Brain microvascular endothelial cell (primary cell): ENCODE measurements at places on chromosomes 1 and 21.

GRCh38 chr1:151512801-151513625 is 1.8 kb downstream of the CGN start:
- DNase-seq, result no peak

- DNase-seq, result no peak
These were observed 63.4 kb downstream of the DDR2 start for GRCh38 chr1:162695687-162696086.

- peak; percentile 34 for DNase-seq
These were observed 2.9 kb upstream of the HTR6 start for GRCh38 chr1:19661721-19662228.

GRCh38 chr21:35528116-35529042 is 479.3 kb upstream of the RUNX1 start:
- peak; percentile 17 for DNase-seq

DNA sequence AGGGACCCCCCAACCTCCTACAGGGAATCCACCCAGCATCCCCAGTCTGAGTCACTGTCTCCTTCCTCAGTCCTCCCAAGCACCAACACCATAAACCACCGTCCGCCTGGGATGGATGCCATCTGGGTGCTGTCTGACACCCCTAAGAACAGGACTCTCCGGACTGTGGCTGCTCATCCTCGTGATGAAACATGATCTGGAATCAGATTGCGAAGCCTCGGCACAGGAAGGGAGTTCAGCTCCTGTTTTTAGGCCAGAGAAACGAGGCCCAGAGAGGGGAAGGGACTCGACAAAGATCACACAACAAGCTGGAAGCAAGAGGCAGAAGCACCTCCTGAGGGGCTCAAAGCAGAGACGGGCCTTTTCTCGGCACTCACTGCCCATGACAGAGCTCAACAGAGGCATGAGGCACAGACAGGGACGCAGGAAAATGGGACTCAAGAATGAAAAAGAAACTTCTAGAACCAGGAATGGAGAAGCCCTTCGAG is 8.4 kb downstream of the KCNN3 start:
- peak; percentile 42 for DNase-seq

GRCh38 chr1:89206373-89206772 is 7.6 kb upstream of the GBP4 start:
- no peak for DNase-seq

DNA sequence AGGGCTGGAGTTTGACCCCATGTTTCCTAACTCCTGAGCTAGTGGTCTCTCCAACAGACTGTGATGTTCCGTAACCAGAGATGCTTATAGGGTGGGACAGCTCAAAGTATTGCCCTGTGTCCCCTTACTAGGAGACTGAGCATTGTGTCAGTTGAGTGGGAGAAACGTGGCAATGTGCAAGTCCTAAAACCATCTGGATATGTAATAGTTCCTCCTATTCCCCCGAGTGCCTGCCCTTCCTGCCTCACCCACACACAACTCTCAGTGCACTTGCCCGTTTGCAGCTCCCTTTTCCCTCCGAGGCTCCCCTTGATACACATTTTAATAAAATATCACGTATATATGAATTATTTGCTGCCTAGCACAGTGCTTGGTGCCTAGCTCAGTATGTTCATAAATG is 3.4 kb downstream of the PIGV start:
- DNase-seq, result no peak

DNA sequence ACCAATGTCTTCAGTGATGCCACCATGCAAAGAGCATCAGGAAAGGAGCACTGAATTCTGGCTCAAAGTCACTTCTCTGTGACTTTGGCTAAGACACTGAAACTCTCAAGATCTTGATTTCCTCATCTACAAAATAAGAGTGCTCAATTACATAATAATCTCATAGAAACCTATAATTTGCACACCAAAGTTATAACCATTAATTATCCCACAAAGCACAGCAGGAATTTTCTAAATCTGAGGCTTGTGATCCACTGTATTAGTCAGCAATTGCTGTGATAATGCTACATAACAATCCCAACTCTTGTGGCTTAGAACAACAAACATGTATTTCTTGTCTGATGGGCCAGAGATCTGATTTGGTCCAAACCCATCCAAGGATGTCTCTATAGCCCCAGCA is 108.7 kb downstream of the PSMG1 start:
- DNase-seq, result no peak

GRCh38 chr21:40830836-40831235 is 16.1 kb downstream of the DSCAM start:
- no peak for DNase-seq
